Neural progenitor cell (in vitro differentiated cells): ENCODE measurements at places on chromosomes 6 and 20. TPM values are rescaled to one million over a fixed set of nuclear protein-coding genes. Genes with fewer than 3 reads are reported as not detected.

DNA sequence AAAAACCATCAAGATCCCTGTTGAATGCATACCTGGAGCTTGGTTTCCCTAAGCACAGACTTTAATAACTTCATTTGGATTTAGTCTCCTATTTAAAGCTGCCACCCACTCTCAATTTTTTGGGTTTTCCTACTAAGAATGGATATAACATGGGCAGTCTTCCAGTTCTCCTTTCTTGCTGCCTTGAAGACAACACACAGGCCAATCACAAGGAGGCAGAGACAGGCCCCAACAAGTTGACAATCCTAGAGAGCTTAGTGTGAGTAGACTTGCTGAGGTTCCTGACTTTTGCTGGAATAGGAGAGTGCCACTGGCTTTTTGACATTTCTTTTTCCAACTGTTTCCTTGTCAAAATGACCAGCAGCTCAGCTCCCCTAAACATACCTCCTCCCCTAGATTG is 112.3 kb upstream of the ESR1 start:
- H3K27ac ChIP-seq, result no peak overlapping the region
- no peaks in the 10 kb centered on the region for H3K27me3 ChIP-seq
- H3K4me3 ChIP-seq, result no peak overlapping the region
- no peaks in the 10 kb centered on the region for H3K36me3 ChIP-seq

DNA sequence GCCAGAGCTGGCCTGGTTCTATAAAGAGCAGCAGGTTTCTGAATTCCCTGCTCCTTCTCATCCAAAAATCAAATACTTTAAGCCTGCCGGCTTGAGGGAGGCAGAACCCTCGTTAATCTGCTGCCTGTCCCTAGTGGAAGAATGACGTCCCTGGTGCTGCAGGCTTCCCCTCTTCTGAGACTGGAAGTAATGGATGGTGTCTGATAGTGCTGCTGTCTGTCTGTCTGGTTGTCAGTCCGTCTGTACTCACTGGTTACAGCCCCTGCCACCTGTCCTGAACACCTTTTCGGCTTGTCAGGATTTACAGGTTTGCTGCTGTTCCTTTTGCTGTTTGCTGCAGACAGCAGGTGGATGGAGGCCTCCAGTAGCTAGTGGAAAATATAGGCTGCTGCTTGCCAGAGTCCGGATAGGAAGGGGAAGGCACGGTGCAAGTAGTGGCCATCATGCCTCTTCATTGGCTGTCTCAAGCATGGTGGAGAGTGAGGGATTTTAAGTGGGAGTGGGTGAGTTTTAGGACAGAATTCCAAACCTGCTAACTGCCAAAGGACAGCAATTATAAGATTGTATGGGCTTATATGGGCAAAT is 2.5 kb downstream of the RIMS1 start:
- H3K27ac ChIP-seq, result no peak overlapping the region
- peaks cover 14% of the 10 kb centered on the region for H3K27me3 ChIP-seq
- H3K4me1 ChIP-seq, result peaks cover 3% of the 10 kb centered on the region
- no peaks in the 10 kb centered on the region for H3K36me3 ChIP-seq
- peak; percentile 20 for DNase-seq

GRCh38 chr20:57663681-57664451 is 43.6 kb upstream of the ZBP1 start:
- peaks cover 7% of the 10 kb centered on the region for H3K4me1 ChIP-seq
- no peak for DNase-seq
- no peaks in the 10 kb centered on the region for H3K36me3 ChIP-seq
- no peak overlapping the region for H3K27ac ChIP-seq
- H3K27me3 ChIP-seq, result no peaks in the 10 kb centered on the region
- no peak overlapping the region for H3K4me3 ChIP-seq

DNA sequence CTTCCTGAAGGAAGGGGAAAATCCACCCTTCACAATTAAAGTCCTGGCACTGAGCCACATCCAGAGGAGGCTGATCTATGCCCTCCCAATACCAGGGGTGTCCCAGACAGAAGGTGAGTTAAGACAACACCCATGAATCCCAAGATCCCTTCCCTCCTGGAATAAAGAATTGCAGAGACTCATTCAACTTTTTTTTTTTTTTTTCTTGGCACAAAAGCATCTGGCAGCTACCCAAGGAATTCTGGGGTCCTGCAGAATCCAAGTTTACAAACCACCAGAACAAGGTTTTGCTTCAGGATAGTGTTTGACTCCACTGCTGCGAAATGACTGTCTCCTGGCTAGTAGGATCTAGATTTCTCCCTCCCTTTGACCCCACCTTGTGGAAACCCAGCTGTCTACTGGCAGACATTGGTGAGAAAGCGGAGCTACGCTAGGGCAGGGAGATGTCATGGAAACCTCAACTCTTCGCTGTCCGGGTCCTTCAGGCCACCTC is 37.4 kb downstream of the JAG1 start:
- no peaks in the 10 kb centered on the region for H3K27me3 ChIP-seq
- peaks cover 7% of the 10 kb centered on the region for H3K36me3 ChIP-seq
- no peak overlapping the region for H3K27ac ChIP-seq
- H3K4me1 ChIP-seq, result peaks cover 96% of the 10 kb centered on the region
- no peak for DNase-seq
- no peak overlapping the region for H3K4me3 ChIP-seq

- no peaks in the 10 kb centered on the region for H3K36me3 ChIP-seq
- no peak overlapping the region for H3K4me3 ChIP-seq
- DNase-seq, result no peak
- H3K27ac ChIP-seq, result no peak overlapping the region
- H3K4me1 ChIP-seq, result no peaks in the 10 kb centered on the region
Observed at GRCh38 chr20:10856237-10857015, 182.6 kb upstream of the JAG1 start.

- H3K4me3 ChIP-seq, result no peak overlapping the region
- no peaks in the 10 kb centered on the region for H3K4me1 ChIP-seq
- H3K27me3 ChIP-seq, result no peaks in the 10 kb centered on the region
- DNase-seq, result no peak
Observed at GRCh38 chr6:40977695-40978094, 61.3 kb downstream of the UNC5CL start.

- H3K4me3 ChIP-seq, result no peak overlapping the region
- no peaks in the 10 kb centered on the region for H3K36me3 ChIP-seq
- DNase-seq, result no peak
- H3K27me3 ChIP-seq, result no peaks in the 10 kb centered on the region
- no peaks in the 10 kb centered on the region for H3K4me1 ChIP-seq
- no peak overlapping the region for H3K27ac ChIP-seq
Observed at GRCh38 chr6:158488065-158488464, 71.8 kb upstream of the TMEM181 start.

GRCh38 chr6:72892901-72893300 is 271.0 kb downstream of the KCNQ5 start:
- H3K36me3 ChIP-seq, result no peaks in the 10 kb centered on the region
- no peak for DNase-seq
- H3K27ac ChIP-seq, result no peak overlapping the region
- no peak overlapping the region for H3K4me3 ChIP-seq

DNA sequence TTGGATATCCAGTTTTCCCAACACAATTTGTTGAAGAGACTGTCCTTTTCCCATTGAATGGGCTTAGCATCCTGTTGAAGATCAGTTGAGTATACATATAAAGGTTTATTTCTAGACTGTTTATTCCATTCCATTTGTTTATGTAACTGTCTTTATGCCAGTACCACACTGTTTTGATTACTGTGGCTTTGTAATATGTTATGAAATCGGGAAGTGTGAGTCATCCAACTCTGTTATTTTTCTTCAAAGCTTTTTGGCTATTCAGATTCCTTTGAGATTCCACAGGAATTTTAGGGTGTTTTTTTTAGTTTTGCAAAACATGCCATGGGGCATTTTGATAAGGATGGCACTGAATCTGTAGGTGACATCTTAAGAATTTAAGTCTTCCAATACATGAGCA is 188.3 kb downstream of the BMP7 start:
- H3K36me3 ChIP-seq, result no peaks in the 10 kb centered on the region
- H3K4me3 ChIP-seq, result no peak overlapping the region
- H3K27ac ChIP-seq, result no peak overlapping the region
- peaks cover 10% of the 10 kb centered on the region for H3K27me3 ChIP-seq
- no peaks in the 10 kb centered on the region for H3K4me1 ChIP-seq

DNA sequence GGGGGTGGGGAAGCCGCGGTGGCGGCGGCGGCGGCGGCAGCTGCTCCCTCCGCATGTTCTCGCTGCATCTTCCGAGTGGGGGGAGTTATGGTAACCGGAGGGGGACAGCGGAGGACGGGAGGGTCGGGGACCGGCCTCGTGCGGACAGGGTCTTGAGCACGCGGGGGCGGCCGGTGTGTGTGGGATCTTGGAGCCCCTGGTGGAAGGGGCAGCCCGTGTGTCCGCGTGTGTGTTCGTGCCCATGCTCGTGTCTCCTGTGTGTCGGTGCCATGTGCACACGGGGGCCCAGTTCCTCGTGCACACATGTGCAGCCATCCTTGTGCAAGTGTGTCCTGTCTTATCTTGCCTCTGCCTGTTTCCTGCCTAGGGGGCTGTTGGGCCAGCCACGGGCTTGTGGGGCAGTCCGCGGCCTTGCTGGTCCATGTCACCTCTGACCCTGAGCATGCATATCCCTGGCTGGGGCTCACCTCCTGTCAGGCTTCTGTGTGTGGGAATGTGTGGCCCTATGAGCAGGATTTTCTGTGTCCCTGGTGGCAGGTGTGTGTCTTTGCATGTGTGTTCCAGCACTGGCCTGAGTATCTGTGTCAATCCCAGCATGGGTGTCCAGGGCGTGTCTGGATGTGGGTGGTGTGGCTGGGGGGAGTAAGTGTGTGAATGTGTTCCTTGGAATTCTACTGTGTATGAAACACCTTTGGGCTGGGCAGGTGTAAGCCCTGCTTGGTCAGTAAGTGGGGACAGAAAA is 8.5 kb downstream of the SYNGAP1 start:
- no peaks in the 10 kb centered on the region for H3K27me3 ChIP-seq
- H3K27ac ChIP-seq, result peak overlapping the region; percentile 32
- DNase-seq, result peak; percentile 50
- peak overlapping the region; percentile 77 for H3K4me3 ChIP-seq

DNA sequence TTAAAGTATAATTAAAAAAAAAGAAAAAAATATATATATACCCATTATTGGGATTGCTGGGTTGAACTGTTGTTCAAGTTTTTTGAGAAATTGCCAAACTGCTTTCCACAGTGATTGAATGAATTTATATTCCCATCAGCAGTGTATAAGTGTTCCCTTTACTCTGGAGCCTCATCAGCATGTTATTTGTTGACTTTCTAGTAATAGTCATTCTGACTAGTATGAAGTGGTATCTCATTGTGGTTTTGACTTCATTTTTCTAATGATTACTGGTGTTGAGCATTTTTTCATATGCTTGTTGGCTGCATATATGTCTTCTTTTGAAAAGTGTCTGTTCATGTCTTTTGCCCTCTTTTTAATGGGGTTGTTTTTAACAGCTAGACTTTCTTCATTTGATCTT is 1260.8 kb upstream of the GJE1 start:
- H3K36me3 ChIP-seq, result no peaks in the 10 kb centered on the region
- H3K27ac ChIP-seq, result no peak overlapping the region
- no peak overlapping the region for H3K4me3 ChIP-seq
- DNase-seq, result no peak

The IYD gene
- not detected in 2 replicates for total RNA-seq

The FAM217A gene
- total RNA-seq, result not detected in 2 replicates

The SEL1L2 gene
- total RNA-seq, result 0.77 and 2.5 TPM in 2 replicates

The OXT gene
- total RNA-seq, result not detected in 2 replicates
